ENCODE measurements at places on chromosomes 12 and 14. TPM values are rescaled to one million over a fixed set of nuclear protein-coding genes. Genes with fewer than 3 reads are reported as not detected.

Gene IGF1
- 0.46 TPM for total RNA-seq

Gene CCDC198
- not detected for total RNA-seq

Gene EIF2S3B
- total RNA-seq: 0.66 TPM

Gene ABHD12B
- not detected for total RNA-seq

Gene WNT1
- not detected for total RNA-seq

Gene DDX54
- total RNA-seq: 71.4 TPM

Gene BCL11B
- 95.8 TPM for total RNA-seq

Gene RTN1
- not detected for total RNA-seq

Gene PA2G4
- total RNA-seq: 254 TPM

Gene ASIC1
- 4.6 TPM for total RNA-seq

Gene C14orf119
- total RNA-seq: 50.3 TPM

Gene CELA1
- not detected for total RNA-seq

Data from T-helper 1 cell treated with Interleukin-12 subunit alpha and Interleukin-12 subunit beta and Interleukin-4 antibody, amounts not matched to agents 30 ng/mL and 1 ng/mL, for 36 hours (primary cell).